ENCODE measurements at places on chromosomes 7 and 10.

- DNase-seq: no peak
These were observed 8.9 kb downstream of the VSTM4 start for GRCh38 chr10:49106451-49106850.

GRCh38 chr10:29816801-29817558 is 182.2 kb upstream of the SVIL start:
- DNase-seq: no peak

DNA sequence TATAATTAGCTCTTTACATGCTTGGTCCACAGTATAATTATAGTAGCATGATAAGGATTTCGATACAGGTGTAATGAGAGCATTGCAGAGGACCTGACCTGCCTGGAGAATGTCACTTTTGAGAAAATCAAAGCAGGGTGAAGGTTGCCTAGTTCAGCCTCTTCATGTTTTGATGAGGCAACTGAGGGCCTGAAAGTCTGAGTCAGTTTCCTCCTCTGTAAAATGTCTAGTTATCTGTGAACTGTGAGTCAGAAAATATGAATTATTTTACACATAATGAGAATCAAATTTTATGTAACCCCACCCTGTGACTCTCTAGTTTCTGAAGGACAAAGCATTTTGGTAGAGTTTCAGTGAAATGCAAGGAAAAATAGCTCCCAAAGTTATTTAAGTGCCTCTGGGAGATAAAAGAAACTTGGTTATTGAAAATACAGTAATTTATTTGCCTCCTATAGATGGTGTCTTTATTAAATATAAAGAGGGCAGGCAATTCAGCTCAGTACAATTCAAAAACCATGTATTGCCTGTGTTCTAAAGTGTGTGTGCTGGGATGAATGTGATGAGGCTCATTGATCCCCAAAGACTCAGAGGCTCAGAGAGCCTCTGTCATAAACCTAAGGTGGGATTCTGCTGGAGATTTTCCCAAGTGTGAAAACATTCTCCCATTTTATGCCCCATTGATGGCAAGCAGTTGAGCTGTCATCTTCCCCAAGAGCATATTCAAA is 37.3 kb upstream of the SAMD9L start:
- no peak for DNase-seq

- DNase-seq: no peak
These were observed 212.0 kb upstream of the TBX20 start for GRCh38 chr7:35465791-35466336.

DNA sequence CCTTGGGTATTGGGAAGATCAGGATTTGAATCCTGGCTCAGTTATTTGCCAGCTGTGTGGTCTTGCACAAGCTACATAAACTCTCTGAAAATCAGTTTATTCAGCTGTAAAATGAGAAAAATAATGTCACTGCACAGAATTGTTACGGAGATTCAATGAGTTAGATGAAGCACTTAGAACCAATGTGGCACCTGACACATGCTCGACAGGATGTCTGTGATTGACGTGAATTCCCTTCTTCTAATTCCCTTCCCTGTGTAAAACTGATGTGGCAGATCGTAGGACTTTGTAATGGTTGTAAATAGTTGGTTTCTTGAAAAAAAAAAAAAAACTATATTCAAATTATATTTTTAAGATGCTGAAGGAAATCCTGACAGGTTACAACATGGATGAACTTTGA is 249.9 kb upstream of the MKLN1 start:
- DNase-seq: no peak

DNA sequence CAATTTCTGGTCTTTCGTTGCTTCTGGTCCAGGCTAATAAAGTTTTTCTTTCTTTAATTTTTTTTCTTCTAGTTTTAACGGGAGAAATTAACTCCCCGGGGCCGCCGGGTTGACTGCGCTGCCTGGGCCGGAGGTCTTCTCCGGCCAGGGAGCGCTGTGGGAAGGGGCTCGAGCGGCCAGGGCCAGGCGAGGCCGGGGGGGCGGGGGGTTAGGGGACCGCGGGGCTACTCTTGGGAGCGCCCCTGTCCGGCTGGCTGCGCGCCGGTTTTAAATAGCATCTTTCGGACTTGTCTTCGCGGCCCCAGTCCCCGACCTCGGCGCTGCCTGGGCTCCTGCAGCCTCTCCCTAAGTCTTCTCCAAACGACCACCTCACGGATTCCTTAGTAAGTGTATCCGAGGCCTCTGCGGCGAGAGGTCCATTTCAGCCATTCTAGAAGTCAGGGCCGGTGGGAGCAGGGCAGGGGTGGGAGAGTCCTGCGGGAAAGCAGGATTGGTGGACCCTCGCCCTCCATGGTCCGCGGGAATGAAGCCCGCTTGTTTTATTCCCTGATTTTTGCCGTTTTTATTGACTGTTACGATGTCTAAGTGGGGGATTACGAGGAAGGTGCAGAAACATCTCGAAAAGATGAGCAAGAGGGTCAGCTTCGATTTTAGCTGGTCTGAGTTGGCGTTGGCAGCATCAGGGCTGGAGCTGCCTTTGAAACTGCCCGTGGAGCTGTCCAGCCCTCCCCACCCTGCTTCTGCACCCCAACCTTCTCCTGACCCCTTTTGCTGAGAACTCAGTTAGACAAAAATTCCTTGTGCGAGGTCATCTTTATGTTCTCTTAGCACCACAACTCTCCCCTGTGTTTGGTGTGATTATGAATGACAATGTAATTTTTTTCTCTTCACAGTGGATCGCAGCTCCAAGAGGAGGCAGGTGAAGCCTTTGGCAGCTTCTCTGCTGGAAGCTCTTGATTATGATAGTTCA is 555 bp downstream of the PHF14 start:
- DNase-seq: peak; percentile 16

DNA sequence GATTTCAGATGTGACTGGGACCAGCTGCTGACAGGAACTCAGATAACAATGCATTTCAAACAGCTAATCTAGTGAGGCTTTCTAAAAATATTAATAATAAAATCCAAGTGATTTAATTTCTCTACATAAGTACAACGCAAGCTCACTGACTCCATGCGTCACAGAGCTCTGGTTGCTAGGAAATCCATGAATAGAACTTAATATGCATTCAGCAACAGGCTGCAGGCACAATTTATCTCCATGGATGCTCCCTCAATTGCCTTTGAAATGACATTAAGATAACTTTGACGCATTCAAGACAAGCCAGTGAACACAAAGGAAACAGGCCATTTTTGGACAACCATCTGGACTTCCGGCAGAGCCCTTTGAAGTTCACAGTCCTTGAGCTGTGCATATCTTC is 118.7 kb upstream of the COL1A2 start:
- DNase-seq: no peak

- DNase-seq: no peak
These were observed 222.2 kb upstream of the SH2B2 start for GRCh38 chr7:102064361-102065025.

- peak; percentile 88 for DNase-seq
These were observed 37.4 kb upstream of the OPALIN start for GRCh38 chr10:96395931-96396877.

GRCh38 chr7:50266635-50267386 is 37.7 kb upstream of the IKZF1 start:
- no peak for DNase-seq

- no peak for DNase-seq
These were observed 73.5 kb downstream of the ZFAND4 start for GRCh38 chr10:45599021-45599603.

DNA sequence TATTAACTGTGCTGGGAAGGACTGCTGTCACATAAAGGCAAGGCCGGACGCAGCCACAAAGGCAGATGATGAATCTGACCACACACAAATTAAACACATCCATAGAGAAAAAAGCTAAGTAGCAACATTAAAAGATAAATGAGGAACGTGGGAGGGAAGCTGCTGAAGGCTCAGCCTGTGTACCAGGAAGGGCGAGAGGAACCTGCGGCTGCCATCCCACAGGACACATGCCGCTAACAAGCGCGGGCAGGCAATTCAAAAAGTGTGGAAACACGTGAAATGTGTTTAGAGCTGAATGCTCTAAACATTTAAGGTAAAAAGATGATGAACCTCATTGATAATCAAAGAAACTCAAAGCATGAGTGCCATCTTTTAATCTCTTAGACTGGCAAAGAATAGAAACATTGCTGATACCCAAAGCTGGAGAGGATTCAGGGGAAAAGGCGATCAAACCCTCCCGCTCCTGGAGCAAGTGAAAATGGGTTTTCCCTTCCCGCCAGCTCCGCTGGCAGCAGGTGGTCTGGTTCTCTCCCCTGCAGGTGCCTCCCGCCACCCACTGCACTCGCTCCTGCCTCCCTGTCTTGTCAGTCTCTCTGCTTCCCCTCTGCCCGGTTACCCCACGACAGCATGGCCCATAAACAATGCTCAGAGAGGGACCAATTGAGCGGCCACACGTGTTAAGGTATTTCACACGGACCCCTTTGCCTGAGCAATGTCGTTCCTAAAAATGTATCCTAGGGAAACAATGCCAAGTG is 4.2 kb downstream of the STK32C start:
- no peak for DNase-seq

GRCh38 chr10:125928928-125929585 is 32.7 kb downstream of the FANK1 start:
- DNase-seq: no peak

- no peak for DNase-seq
These were observed 69.1 kb upstream of the WAC start for GRCh38 chr10:28463676-28464395.

DNA sequence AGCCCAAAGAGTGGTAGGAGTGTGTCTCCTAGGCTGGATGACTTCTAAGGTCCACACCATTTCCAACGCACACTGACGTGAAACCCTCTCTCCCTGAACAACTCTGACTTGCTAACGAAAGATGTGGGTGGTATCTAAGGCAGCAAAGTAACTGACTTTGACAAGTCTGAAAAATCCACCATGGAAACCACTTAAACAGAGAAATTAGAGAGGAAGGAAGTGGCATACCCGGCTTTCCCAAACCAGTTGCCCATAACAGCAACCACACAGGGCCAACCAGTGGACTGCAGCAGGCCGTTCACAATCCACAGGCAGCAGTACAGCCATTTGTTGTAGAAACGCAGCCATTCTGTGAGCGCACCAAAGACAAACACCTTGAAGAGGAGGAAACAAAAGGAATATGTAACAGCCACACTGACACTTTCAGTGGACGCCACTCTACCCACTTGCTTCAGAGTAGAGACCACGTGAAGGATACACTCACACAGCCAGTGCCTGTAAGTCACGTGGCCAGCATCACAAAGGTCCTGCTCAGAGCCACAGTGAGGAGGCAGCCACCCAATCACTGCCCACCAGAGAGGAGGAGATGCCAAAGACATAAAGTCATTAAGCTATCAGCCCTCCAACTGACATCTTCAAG is 39.8 kb downstream of the SLC37A3 start:
- DNase-seq: no peak

DNA sequence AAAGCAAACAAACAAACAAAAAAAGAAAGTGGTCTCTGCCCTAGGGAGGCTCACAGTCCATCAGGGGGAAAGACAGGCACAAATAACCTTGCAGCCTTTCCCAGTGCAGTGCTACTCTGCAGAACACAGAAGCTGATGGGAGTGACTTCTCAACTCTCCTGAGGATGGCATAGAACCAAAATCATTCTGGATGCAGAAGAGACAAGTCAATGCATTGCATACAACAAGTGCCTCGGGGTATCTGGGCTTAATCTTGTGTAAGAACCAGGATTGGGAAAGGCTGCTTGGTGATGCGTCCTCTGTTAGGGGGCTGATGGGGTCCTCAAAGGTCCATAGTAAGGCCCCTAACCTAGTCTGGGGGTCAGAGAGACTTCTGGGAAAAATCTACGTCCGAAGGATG is 68.9 kb downstream of the NEURL1 start:
- DNase-seq: no peak

GRCh38 chr10:107480781-107481180 is 316.3 kb upstream of the SORCS1 start:
- DNase-seq: no peak

DNA sequence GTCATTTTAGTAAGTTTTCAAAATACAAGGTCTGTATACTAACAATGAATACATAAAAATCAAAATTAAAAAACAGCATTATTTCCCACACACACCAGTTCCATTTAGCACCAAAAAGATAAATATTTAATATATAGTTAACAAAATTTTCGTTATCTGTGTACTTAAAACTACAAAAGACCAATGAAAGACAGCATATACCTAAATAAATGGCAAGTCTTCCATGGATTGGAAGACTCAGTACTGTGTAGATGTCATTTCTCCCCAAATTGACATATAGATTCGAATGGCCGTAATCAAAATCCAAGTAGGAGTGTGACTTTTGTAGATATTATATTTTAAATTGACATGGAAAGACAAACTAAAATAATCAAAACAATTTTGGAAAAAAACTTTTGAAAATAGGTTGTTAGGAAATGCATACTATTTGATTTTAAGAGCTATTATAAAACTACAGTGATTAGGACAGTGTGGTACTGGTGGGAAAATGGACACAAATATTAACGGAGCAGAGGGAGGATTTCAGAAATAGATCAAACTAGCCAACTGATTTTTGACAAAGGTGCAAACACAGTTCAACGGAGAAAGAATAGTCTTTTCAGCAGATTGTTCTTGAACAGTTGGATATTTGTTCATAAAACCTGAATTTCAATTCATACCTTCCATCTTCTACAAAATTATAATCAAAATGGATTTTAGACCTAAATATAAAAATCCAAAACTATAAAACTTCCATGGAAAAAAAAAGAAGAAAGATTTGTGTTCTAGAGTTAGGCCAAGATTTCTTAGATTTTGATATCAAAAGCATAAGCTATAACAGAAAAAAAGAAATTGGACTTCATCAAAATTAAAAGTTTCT is 14.8 kb upstream of the KLF14 start:
- DNase-seq: no peak

DNA sequence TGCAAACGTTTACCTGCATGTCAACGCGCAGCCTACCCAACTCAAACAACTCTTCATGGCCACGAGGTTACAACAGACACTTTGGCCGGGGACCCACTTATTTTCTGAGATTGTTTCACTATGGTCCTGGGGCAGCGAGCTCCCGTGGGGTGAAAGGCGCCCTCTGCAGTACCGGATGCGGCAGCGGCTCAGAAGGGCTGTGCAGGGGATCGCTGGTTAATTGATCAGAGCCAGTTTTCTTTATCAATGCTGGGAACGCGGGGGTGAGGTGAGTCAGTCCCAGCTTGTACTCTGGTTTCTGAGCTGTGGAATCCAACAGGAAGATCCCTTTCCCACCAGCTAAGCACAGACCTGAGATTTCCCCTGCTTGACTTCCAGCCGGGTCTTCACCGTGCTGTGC is 366.5 kb upstream of the KLF6 start:
- no peak for DNase-seq

- DNase-seq: no peak
These were observed 54.5 kb upstream of the EMX2 start for GRCh38 chr10:117488004-117488403.

GRCh38 chr10:17128261-17128660 is 1.4 kb downstream of the CUBN start:
- no peak for DNase-seq

- DNase-seq: no peak
These were observed 5.6 kb upstream of the CDH23 start for GRCh38 chr10:71390921-71391690.

GRCh38 chr10:112915590-112916572 is 34.2 kb upstream of the TCF7L2 start:
- no peak for DNase-seq

All from HEK293T (cell line).